Activated CD4-positive, alpha-beta T cell treated with anti-CD3 and anti-CD28 coated beads for 4 hours (primary cell): ENCODE measurements at places on chromosomes 5 and 9.

GRCh38 chr5:20972419-20972925 lies 984.5 kb upstream of the CDH18 start:
- DNase-seq = no peak

DNA sequence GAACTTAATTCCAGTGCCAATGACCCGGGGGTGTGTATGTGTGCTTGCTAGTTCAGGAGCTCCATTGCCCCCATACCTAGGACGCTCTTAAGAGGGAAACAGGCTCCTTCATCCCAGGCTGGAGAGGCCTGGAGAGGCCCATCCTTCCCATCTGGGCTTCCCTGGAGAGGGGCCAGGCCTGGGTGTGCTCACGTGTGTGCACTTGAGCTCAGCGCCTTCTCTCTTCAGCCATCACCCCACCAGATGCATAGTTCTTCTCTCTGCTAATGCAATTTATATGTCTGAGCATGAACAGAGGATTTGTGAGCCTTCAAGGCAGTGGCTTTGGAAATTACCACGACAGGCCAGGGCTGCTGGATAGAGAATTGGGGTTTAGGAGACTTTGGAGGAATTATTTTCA lies 48.6 kb upstream of the SHB start:
- no peak for DNase-seq

GRCh38 chr9:98794802-98795201 lies 1.6 kb downstream of the ANKS6 start:
- DNase-seq = no peak

- no peak for DNase-seq
Observed at GRCh38 chr5:88768411-88768810, 114.6 kb downstream of the MEF2C start.

GRCh38 chr5:94463739-94464138 lies 154.7 kb downstream of the KIAA0825 start:
- DNase-seq = no peak

DNA sequence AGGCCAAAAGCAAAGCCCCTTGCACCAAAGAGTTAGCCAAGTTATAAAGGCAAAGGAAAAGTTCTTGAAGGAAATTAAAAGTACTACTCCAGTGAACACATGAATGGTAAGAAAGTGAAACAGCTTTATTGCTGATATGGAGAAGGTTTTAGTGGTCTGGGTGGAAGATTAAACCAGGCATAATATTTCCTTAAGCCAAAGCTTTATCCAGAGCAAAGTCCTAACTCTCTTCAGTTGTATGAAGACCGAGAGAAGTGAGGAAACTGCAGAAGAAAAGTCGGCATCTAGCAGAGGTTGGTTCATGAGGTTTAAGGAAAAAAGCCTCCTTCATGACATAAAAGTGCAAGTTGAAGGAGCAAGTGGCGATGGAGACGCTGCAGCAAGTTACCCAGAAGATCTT lies 3.1 kb upstream of the NUDT12 start:
- no peak for DNase-seq

- DNase-seq = no peak
Observed at GRCh38 chr5:14416621-14417275, 164.8 kb upstream of the OTULINL start.

DNA sequence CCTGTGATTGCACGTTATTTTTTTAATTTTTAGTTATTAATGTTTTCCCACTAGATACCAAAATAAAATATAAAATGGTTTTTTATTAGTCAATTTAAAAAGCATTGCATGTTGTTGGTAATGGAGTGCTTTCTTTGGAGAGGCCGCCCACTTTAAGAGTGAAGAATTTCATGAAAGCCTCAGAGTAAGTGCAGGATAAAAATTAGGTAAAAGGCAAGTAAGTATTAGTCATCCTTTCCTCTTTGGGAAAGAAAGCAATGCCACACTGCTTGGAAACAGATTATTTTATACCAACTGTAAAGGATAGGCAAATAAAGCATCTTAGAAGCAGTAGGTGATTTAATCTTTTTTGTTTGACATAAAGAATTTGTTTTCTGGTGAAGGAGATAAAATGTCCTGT lies 62.9 kb downstream of the HSD17B4 start:
- no peak for DNase-seq

DNA sequence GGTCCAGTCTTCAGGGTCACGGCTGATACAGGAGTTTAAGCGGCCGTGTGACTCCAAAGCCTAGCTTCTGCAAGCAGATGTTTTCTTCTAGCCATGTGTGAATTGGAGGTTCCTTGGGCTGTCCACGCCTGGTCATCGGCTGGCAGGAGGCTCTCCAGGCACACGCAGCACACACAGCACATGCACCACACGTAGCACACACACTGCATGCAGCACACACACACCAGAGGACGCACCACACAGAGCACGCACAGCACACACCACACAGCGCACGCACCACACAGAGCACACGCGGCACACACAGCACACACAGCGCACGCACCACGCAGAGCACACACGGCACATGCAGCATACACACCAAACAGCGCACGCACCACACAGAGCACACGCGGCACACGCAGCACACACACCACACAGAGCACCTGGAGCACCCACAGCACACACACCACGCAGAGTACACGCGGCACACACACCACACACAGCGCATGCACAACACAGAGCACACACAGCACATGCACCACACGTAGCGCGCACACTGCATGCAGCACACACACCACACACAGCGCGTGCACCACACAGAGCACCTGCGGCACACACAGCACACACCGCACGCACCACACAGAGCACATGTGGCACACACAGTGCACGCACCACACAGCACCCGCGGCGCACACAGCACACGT lies 234.3 kb downstream of the FANCC start:
- DNase-seq = no peak

DNA sequence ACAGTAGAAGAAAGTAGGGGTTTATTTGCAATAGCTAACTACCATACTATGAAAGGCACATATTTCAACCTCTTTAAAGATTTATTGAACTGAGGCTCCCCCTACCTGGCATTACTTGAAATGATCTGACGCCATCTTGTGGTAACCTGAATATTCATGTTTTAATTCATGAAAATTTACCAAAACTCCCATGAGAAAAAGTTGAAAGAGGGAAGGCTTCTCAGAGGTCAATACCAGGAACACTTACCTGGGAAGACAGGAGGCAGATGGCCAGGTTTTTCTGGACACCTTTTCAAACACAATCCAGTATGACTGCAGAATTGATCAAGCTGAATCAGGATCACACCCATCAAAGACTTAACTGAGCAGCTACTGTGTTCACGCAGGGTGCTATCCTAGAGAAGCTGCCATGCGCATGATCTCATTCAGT lies 9.4 kb downstream of the PRELID2 start:
- DNase-seq = no peak

DNA sequence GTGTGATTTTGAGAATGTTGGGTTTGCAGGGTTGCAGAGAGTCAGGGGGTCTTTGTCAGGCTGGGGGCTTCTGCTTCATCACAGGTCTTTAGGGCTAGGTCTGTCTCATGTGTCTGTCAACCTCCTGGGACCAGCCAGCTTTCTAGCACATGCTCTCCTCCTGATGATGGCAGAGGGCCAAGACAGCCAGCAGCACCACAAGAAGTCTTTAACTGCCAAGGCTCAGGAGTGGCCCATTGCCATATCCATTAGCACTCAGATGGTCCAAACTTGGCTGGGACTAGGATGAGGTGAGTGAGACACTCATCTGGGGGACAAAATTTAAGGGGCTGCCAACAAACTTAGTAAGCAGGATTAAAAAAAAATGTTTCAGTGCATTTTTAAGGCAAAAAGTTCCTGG lies 384.2 kb upstream of the CDH10 start:
- DNase-seq = no peak

DNA sequence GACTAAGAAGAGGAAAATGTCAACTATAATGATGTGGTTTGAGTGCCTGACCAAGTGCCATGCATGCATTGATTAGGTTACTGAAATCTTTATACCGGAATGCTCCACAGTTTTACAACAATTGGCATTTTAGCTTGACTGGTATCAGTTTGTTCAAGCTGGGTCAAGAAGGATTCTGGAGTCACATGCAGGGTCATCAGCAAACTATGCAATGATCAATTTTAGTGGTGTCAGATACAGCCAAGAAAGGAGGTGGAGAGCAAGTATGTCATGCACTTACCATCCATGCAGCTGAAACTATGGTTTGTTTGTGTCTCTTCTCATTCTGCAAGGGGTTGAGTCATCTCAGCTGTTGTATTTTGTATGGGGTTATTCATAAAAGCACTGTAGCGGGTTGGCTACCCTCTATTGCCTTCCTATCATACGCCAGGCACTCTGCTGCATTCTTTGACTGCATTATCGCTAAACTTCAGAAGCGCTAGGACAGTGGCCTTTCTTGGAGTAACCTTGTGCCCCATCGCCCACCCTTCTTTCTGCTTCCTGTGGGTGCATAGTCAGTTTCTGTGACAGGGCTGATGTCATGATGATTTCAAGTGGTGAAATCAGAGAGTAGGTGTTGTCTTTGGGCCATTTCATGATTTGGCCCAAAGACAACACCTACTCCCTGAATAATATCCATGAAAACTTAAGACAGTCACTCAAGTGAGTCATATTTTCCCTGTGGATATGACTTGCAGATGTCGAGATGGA lies 145.4 kb downstream of the MTX3 start:
- no peak for DNase-seq

DNA sequence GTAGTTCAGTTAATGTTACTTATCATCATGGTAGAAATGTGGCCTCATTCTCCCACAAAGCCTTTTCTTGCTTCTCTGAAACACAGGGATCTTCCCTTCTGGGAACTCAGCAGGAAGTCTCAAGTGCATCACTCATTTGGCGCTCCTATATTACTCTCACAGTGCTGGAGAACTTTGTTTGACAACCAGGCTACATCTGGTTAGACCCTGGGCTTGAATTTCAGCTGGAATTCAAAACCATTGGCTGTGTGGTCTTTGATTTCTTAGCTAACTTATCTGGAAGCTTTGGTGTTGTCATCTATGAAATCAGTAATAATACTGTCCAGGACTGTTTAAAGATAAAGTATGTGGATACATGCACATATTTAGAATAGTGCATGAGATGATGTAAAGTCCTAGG lies 1777.1 kb downstream of the MAT2B start:
- DNase-seq = no peak

GRCh38 chr9:5851445-5851844 lies 18.5 kb upstream of the ERMP1 start:
- peak; percentile 31 for DNase-seq

- no peak for DNase-seq
Observed at GRCh38 chr9:75376680-75377254, 288.5 kb downstream of the OSTF1 start.

DNA sequence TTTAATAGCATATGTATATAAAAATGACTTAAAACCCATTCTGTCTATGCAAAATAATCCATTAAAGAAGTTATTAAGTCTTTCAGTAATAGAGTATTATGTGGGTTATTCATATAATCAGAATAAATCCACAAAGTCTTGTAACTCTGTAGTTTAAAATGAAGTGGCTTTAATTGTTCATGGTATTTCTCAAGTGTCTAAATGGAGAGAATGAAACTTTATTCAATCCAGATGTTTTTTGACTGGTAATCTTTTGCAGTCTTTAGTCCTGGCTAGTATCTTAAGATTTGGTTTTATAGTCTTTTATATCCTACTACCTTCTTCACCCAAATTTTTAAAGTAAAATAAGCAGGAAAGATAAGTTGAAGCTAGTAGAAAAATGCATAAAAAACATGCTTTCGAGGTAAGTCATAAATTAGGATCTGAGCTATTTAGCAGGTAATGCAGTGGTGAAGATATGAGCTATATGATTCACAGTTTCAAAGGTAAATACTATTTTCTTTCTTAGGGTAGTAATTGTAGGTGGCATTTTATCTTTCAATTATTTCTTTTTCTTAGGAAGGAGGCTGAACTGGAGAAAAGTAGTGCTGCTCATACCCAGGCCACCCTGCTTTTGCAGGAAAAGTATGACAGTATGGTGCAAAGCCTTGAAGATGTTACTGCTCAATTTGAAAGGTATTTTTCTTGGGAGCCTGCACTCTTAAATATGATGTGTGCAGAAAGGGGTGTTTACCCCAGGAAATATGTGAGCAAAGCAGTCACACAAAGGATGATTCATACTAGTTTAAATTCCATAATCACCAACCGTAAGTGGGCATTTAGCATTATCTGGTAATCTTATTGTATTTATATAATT lies 17.9 kb downstream of the HMMR start:
- no peak for DNase-seq

DNA sequence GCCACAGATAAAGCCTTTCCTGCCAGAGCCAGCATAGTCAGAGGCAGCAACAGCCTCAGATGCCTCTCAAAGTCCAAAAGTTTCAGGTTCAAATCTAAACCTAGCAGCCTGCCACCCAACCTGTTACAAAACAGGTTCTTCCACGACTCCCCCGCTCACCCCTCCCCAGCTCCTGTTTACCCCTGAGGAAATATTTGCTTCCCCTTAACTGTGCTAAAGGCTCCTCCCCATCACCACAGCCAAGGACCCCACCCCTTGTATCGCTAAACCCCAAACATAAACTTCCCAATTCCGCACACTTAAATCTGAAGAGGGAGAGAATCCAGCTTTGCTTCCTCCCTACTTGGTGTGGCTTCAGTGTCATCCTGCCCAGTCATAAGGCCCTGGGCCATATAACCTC lies 15.4 kb upstream of the VDAC1 start:
- no peak for DNase-seq

- DNase-seq = no peak
Observed at GRCh38 chr9:122900791-122901190, 4.4 kb downstream of the RC3H2 start.

DNA sequence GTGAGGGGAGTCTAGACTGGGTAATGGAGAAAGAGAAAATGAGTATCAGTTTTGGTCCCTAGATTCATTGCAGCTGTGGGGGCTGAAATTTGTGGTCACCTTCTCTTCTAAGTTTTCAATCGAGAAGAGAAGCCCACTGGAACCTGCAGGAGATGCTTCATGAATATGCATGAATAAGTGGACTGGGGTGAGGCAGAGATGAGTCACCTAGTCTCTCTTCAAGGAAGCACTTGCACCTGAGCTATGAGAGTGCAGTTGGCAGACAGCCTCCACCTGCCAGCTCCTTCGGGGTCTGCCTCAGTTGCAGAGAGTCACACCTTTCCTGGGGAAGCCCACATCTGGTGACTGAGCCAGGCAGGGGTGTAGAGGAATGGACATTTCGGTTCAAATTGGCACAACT lies 69.1 kb downstream of the ZNF366 start:
- no peak for DNase-seq

GRCh38 chr9:74953235-74953751 lies 581 bp upstream of the C9orf40 start:
- DNase-seq = no peak

DNA sequence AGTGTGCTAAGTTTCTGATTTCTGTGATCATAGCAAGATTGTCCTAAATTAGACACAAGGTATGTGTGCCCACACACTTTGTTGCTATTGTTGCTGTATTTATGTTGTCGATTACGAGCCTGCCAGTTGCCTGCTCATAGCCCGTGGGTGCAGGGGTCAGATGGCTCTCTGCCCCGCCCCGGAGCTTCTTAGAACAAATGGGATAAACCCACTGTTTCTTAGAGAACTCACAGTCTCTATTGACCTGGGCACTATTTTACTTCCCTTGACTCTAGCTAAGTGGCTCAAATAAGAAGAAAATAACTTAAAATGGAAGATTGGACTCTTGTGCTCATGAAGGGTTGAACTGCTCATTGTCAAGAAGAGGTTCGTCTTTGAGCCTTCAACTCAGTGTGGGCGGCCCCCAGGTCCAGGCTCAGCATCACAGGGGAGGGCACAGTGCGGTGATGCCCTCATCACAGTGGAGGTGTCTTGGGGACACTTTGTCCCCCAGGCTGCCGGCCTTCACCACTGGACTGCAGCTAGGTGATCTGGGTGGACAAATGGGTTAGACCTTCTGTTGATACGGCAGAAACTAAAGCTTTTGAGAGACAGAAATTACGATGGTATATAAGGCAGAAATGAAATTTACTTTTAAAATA lies 155.5 kb downstream of the TENT4A start:
- no peak for DNase-seq
